ENCODE measurements at places on chromosomes 4 and X.
A peak's percentile ranks its signal among the peaks of the same experiment; 100 is the strongest.

DNA sequence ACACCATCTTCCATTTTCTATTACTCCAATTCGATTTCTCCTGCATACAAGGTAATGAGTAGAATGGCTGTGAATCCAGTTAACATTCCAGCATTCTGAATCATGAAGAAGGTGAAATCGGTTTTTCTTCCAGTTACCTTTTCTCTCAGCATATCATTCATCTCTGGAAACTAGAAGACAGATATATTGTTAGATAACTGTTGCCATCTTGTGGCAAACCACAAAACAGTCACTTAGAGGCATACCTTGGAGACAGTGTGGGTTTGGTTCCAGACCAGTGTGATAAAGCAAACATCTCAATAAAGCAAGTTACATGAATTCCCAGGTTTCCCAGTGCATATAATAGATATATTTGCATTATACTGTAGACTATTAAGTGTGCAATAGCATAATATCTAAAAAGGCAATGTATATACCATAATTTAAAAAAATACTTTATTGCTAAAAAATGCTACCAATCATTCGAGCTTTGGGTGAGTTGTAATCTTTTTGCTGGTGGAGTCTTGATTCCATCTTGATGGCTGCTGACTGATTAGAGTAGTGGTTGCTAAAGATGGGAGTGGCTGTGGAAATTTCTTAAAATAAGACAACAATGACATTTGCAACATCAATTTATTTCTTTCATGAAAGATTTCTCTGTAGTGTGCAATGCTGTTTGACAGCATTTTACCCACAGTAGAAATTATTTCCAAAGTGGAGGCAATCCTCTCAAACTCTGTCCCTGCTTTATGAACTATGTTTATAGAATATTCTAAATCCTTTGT lies 82.1 kb downstream of the SLC39A8 start:
- peak; percentile 55 for ATAC-seq

DNA sequence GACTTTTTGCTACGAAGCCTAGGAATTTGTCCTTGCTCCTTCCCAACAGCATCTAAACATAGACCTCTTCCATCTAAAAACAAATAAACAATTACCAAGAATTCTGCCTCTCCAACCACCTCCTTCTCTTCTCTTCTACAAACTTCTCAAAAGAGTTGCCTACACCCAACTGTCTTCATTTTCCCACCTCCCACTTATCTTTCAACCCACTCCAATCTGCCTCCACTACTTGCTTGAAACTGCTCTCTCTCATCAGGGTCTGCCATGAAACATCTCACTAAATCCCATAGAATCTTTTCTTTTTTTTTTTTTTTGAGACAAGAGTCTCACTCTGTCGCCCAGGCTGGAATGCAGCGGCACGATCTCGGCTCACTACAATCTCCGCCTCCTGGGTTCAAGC lies 902 bp upstream of the FGD1 start:
- no peak for ATAC-seq

GRCh38 chrX:30270639-30271038 lies 23.7 kb downstream of the MAGEB1 start:
- no peak for ATAC-seq

GRCh38 chrX:52923781-52924241 lies 26.7 kb downstream of the FAM156B start:
- no peak for ATAC-seq

- ATAC-seq: no peak
Observed at GRCh38 chrX:22193851-22194659, 78.7 kb upstream of the CBLL2 start.

DNA sequence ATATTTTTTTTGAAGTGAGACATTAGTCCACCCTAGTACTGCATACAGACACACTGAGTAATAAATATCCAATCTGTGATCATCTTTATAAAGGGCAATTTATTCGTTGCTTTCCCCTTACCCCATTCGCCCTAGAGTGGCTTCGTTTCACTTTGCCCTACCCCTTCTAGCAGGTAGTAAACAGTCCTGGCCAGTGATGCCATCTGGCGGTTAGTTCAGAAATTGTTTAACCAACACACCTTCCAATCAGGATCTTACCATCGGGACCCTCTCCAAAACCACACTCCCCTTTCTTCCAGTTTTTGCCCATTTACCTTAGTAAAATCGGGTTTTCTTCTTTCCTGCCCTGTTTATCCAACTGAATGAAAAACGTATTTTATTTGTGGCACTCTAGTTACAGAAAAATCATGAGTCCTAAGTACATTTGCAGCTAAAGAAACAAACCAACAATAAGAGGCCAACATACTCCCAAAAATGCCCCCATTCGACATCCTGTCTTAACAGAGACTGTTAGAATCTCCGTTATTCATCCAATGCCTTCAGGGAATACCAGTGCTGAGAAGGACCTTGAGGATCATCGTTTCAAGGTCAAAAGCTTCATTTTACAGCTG lies 2.2 kb downstream of the PPA2 start:
- peak; percentile 36 for ATAC-seq

All from activated CD4-positive, CD25-positive, alpha-beta regulatory T cell treated with anti-CD3 and anti-CD28 coated beads, Interleukin-2, amount 50 U/mL, for 24 hours (primary cell).